Activated T-cell treated with anti-CD3 and anti-CD28 coated beads for 24 hours (primary cell): ENCODE measurements at places on chromosomes 5 and 9.

DNA sequence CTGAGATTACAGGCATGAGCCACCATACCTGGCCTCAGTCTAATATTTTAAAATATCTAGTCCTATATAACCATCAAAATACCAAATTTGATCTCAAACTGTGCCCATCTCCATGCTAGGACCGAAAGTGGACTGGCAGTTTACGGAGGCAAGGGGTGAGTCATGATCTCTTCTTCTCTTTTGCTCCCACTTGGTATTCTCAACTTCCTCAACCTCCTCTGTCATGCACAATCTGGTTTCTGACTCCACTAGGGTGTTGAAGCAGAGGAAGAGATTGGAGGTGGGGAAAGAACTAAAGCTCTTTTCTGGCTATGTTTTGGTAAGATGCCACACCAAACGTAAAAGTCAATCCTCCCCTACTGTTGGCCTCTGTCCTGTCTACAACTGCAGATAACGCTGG is 55.9 kb upstream of the CEMIP2 start:
- no peak for DNase-seq

GRCh38 chr5:148378670-148379069 is 5.1 kb upstream of the FBXO38 start:
- DNase-seq, result no peak

DNA sequence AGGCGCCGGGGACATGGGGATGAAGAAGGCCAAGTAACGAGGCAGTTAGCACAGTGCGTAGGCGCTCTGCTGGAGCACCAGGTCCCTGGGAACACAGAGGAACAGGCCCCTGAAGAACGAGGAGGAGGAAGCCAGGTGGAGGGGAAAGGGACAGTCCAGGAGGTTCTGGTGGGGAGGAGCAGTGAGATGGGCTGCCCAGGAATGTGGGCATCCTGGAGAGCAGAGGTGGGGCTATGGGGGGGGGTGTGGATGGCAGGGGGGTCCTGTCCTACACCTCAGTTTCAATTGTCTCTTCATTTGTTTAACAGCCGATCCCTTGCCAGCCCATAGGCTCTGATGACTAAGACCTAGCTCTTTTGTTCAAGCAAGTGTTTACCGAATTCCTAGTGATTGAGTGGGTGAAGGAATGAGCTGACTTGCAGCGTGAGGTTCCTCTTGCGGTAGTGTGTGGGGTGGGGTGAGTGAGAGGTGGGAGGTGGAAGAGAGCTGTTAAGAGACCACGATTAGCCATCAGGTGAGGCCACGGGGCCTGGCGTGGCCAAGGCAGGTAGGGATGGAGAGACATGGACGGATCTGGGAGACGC is 8.4 kb upstream of the PHYHD1 start:
- no peak for DNase-seq

- DNase-seq, result no peak
Observed at GRCh38 chr5:74257060-74257527, 383.4 kb downstream of the ENC1 start.

GRCh38 chr9:7375013-7375511 is 424.5 kb downstream of the DMAC1 start:
- no peak for DNase-seq

- DNase-seq, result no peak
Observed at GRCh38 chr5:124034963-124035362, 523.0 kb downstream of the CSNK1G3 start.

GRCh38 chr9:108476574-108476973 is 379.2 kb downstream of the ACTL7B start:
- DNase-seq, result no peak

GRCh38 chr5:153476767-153477166 is 13.7 kb upstream of the GRIA1 start:
- DNase-seq, result no peak

DNA sequence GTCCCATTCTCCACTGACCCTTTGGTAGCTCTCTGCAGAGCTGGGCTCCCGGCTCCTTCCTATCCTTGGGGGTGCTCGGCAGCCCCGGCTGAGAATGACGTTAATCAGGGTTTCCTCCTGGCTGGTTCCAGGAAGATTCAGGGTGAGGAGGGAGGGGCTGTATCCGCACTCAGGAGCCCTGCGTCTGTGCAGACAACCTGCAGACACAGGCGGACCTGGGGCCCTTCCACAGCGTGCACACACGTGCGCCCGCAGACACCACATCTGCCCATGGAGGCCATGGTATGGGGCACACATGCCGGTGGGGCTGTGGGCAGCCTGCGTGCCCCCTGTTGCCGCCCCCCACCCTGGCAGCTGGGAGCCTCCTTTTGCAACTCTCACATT is 66.6 kb upstream of the RNU6ATAC start:
- no peak for DNase-seq

DNA sequence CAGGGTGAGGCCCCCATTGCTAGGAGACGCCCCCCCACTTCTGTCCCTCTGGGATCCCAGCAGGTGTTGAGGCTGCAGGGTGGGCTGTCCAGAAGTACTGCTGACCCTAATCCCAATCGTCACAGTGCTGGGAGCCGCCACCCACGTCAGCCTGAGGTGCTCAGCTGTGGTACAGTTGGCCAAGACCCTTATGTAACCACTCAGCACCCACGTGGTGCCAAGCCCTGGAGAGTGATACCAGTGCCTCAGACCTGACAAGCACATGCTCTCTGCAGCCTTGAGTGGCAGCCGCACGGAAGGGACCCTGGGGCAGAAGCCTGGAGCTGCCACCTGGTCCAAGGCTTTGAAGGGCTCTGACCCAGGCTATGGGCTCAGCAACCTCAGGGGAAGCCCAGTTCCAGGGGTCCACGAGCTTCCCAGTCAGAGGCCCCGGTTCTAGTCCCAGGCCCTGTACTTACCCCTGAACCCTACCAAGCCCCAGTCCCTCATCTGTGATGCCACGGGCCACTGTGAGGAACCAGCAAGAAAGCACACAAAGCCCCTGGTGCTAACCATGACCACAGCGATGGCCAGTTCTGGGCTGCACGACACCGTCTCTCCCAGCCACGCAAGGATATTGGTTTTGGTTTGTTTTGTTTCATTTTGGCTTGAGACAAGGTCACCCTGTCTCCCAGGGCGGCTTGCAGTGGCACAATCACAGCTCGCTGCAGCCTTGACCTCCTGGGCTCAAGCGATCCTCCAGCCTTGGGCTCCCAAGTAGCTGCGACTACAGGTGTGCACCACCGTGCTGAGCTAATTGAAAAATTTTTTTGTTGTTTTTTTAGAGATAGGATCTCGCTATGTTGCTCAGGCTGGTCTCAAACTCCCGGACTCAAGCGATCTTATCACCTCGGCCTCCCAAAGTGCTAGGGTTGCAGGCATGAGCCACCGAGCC is 50.7 kb downstream of the DBH start:
- no peak for DNase-seq

- no peak for DNase-seq
Observed at GRCh38 chr9:78562021-78562420, 265.1 kb downstream of the PSAT1 start.

DNA sequence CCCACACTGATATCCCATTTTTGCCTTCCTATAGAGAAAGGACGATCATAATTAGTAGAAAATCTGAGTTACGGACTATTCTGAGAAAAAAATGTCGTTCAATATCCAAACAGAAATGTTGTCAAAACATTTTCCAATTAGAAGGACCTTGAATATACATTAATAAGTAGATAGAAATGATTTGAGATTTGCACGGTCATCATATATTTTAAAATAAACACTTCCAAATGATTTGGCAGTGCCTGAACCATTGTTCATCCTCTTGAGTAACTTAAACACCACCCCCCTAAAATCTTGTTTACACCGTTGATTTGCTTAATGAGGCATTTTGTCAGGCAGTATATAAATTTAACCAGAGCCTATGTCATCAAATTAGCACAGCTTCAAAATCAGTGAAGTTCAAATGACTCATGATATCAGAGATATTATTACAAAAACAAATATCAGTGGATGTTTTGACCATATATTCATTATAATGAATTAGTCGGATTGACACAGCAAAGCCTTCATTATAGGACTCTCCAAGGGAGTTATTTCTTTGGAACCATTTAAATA is 105.0 kb downstream of the ACTL7B start:
- no peak for DNase-seq

GRCh38 chr5:179343719-179344430 is 1.4 kb downstream of the ADAMTS2 start:
- no peak for DNase-seq

DNA sequence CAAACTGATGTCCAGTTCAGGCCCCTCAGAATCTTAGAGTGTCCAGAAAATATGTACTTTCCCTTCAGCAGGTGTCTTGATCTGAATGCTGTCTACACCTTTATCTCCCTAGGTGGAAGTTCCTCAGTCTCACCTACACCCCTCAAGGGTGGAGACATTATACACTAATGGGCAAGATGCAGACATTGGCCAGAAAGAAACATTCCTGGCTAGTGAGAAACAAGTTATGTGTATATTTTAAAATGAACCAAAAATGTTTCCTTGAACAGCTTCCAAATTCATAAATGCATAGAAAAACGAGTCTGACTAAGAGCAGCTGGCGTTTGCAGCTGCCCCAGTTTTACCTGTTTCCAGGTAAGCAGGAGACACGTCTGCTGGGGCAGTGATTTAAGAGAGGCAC is 140.5 kb upstream of the IRX4 start:
- DNase-seq, result no peak

DNA sequence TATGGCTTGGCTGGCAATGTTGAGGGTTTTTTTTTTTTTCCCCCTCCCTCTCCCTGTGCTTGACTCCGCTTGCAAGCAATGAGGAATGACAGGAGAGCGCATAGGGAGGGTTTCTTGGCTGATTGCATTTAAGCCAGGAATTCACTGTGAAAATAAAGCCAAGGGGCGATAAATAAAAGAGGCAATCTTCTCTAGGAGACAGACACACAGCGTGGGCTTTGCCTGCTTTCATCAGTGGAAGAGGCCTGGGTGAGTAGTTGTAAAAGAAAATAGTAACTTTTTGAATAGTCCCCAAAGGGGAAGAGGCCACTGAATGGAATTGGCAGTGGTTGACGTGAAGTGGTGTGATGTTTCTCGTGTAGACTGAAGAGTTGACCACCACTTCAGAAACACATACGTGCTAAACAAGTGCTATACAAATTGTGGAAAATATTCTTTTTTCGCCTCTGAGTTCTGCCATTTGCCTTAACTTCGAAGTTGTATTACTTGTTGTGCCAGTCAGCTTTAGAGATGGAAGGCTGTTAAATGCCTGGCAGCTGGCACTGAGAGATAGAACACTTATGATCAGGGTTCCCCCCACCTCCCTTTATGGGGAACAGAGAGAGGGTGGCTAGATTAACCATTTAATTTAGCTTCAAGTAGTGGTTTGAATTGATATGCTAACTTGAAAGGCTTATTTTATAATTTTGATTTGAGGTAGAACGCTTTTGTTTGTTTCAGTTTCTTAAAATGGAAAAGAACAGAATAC is 3.0 kb downstream of the ZSWIM6 start:
- no peak for DNase-seq

- no peak for DNase-seq
Observed at GRCh38 chr5:93161661-93162654, 419.1 kb downstream of the NR2F1-AS1 start.

DNA sequence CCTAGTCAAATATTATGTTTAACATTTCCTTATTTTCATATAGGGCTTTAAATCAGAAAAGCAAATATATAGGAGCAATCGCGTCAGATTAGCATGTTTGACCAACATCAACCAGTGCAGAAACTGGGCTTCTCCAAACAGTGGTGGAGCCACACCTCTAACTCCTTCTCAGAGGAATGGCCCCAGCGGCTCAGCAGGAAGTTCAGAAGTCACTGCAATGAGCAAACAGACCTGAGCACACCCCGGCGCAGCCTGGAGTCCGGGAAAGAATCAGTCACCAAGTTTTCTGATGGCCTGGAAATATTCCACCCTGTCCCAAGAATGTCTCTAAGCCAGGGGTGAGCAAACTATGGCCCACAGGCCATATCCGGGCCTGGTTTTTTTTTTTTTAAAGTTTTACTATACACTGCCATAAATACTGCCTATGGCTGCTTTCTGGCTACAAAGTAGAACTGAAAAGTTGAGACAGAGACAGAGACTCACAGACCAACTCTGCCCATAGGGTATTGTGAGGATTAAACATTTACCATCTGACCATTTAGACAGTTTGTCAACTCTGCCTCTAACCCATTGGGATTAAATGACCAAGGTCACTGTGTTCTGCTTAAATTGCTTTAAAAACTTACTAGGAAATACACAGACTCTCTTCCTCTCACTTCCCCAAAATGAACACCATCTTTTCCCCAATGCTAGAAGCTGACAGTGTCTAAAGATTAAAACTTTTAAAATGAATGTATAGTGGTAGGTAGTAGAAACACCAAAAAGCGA is 5.4 kb downstream of the GOLM1 start:
- DNase-seq, result no peak

- DNase-seq, result no peak
Observed at GRCh38 chr9:115775659-115776058, 377.9 kb upstream of the PAPPA start.

DNA sequence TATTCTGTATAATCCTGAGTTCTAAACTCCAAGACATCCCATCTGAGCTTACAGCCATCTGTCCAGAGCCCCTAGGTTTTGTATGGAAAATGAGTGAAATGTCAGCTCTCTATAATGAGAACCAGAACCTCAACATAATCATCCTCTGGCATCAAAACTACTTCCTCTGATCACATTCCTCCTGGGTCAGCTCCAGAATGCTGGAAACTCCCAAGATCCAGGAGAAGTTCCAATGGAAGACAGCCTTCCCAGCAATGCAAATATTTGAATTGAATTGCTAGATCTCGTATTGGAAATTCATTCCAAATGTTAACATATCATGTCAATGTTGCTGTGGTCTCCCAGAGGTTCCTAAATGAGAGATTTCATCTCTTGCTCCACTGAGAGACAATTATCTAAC is 23.8 kb downstream of the C9 start:
- no peak for DNase-seq

DNA sequence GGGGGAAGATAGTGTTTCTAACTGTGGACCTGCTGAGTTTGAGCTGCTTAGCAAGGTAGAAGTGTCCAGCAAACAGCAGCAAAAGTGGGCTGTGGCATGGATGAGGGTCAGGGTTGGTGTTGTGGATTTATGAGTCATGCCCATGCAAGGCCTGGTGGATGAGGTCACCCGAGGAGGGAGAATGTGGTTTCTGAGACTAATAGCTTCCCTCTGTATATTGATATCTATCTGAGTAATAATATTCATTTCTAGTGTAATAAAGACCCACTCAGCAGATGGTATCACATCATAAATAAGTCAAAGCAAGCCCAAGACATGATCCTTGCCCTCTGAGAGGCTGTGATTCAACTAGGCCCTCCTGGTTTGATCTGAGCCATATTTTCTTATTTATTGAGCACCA is 597.8 kb upstream of the CLINT1 start:
- no peak for DNase-seq
